ENCODE measurements at places on chromosomes 4 and X.

DNA sequence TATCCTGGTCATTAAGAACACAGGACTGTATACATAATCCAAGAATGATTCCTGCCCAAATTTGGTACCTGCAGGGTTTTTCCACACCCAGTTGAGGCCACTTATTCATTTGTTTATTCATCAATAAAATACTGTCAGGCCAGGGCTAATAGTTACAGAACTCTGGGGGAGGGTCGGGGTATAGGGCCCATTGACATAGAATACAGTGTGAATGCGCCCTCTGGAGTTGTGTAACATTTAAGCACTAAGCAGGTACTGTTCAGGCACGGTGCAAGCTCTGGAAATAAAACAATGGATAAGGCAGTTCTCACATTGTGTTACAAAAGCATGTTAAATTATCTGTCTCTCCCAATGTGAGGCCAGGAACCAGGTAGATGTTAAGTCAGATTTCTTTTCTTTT, 30.8 kb upstream of the LRBA start:
- peak; percentile 22 for DNase-seq

DNA sequence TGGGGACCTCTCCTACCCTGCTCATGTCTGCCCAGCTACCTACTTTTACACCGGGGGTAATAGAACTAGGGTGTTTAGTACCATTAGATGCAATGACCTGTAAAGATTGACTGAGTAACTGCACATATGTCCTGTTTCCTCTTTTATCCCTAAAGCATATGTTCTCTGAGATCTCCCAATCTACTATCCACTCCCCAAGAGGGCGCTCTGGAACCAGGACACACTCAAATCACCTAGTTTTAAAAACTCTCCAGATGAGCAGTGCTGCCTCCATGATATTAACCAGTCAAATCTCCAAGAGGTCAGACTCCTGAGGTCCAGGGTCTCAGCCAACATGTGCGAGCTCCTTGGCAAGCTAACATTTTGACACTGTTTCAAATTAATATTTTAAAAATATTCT, 87.0 kb upstream of the TSPAN5 start:
- DNase-seq, result peak; percentile 21

GRCh38 chr4:46979283-46979682, 14.1 kb downstream of the GABRA4 start:
- no peak for DNase-seq

DNA sequence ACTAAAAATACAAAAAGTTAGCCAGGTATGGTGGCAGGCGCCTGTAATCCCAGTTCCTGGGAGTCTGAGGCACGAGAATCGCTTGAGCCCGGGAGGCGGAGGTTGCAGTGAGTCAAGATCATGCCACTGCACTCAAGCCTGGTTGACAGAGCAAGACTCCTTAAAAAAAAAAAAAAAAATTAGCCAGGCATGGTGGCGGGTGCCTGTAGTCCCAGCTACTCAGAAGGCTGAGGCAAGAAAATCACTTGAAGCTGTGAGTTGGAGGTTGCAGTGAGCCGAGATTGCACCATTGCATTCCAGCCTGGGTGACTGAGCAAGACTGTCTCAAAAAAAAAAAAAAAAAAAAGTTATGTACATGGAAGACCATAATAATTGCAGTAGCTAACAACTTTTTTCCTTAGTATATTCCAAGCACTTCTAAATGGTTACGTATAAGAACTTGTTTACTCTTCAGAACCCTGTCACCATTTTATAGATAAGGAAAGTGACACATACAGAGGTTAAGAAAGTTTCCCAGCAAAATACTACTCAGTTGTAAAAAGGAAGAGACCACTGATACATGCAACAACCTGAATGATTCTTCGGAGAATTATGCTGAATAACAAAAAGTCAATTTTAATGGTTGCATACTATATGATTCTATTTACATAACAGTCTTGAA, 24.5 kb downstream of the RUFY3 start:
- no peak for DNase-seq

GRCh38 chrX:133346026-133346425, 69.3 kb downstream of the GPC4 start:
- no peak for DNase-seq

DNA sequence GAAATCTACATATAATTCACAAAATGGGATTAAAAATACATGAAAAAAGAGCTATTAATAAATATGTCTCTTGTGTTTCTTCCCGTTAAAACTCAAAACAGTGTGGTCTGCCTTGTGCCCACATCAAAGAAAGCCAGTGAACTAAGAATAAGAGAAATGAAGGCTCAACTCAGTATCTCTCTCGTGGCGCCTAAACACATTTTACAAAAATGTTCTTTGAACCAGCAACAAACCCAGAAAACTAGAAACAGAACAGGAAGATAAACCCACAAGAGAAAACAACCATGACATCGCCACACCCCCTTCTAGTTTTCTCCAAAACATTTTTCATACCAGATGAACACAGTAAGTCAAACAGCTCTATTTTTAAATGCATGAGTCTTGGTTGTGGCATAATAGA, 130.1 kb downstream of the DCHS2 start:
- no peak for DNase-seq

GRCh38 chr4:123043013-123043412, 120.6 kb upstream of the NUDT6 start:
- DNase-seq, result no peak

DNA sequence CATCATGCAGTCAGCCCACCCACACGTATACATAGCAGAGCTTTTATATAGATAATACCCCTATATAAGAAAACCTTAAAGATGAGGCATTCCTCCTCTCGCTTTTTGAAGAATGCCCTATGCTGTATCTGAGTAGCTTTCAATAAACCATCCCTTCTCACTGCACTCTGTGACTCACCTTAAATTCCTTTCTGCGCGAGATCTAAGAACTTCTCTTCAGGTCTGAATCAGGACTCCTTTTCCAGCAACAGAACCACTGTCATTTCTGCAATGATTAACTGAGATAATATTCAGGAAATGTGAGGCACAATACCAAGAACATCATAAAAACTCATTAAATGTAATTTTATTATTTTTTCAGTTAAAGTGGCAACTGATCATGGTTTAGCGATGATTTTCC, 76.4 kb upstream of the DCLK2 start:
- no peak for DNase-seq

DNA sequence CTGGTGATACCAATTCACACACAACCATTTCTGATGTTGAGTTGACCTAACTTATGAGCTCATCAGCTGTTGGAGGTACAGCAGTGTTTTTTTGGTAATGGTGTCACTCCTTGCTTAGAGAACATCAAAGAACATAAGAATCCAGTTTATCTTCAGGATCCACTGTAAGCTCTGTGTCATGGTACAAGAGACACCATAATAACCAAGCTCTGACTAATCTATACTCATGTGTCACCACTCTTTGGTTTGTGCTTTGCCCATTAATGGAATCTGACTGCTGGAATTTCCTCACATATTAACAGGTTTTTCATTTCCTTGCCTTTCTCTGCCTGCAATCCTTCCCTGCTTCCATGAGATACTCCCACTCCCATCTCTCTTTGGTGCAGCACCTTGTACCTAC, 735.1 kb upstream of the LCORL start:
- no peak for DNase-seq

DNA sequence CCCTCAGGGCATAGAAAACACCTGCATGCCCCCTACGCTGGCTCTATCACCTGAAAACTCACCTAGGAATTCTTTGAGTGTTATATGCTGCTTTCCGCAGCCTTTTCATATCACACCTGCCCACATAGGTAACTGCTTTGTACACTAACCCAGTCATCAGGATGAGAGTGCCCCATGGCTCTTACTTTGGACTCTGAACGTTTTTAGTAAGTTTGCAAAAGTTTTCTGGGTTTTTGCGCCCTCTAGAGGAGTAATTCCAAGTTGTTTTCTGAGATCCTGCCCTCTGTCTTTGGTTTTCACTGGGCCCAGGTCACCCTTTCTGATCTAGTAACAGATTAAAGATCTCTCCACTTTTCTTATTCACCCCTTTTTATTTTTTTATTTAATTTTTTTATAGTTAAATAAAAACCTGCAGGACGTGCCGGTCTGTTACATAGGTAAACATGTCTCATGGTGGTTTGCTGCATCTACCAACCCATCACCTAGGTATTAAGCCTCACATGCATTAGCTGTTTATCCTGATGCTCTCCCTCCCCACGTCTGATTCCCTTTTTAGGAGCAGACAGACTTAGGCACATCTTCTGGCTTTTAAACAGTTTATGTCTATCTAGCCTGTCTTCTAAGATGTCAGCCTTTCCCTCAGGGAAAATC, 139.2 kb downstream of the NWD2 start:
- DNase-seq, result peak; percentile 52

GRCh38 chr4:27000820-27001219, 140.2 kb downstream of the STIM2 start:
- DNase-seq, result no peak

DNA sequence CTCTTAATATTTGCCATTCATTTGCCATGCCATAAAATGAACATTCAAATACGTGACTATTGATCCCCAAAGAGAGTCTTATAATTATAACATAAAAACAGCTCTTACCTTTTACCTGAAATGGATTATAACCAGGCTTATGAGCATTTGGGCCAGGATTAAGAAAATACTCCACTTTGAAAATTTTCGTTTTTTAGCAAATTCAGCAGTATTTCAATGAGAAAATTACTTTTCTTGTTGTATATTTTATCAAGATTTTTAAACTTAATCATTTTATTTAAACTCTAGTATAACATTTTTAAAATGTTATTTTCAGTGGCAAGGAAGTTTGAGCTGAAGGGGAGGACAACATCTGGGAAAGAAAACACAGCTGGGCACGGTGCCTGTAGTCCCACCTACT, 59.0 kb upstream of the RAPGEF2 start:
- DNase-seq, result no peak

- DNase-seq, result no peak
Measured at GRCh38 chr4:12144051-12144450, 715.4 kb upstream of the HS3ST1 start.

GRCh38 chr4:176805155-176805554, 12.4 kb upstream of the VEGFC start:
- DNase-seq, result no peak

GRCh38 chr4:137414802-137415201, 117.5 kb downstream of the PCDH18 start:
- DNase-seq, result no peak

- DNase-seq, result no peak
Measured at GRCh38 chrX:1072637-1073377, 139.6 kb downstream of the CRLF2 start.

- DNase-seq, result no peak
Measured at GRCh38 chr4:121016611-121017010, 55.7 kb downstream of the NDNF start.

GRCh38 chr4:65502131-65502701, 168.1 kb downstream of the EPHA5 start:
- DNase-seq, result no peak

DNA sequence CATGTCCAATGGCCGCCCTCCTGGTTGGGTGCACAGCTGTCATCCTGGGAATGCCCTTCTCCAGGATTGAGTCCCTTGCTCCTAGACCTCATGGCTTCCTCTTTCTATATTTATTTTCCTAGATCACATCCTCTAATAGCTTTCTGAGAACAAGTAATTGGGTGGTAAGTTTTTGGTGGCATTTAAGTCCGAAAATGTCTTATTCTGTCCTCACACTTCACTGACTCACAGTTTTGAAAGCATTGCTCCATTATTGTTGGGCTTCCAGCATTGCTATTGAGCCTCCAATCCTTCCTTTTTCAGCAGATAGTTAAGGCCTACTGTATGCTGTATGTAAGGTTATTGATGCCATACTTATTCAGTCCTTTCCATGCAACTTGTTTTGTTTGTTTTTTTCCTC, 25.9 kb downstream of the PGM2 start:
- DNase-seq, result no peak

- DNase-seq, result peak; percentile 7
Measured at GRCh38 chrX:111168314-111168713, 72.3 kb downstream of the PAK3 start.

DNA sequence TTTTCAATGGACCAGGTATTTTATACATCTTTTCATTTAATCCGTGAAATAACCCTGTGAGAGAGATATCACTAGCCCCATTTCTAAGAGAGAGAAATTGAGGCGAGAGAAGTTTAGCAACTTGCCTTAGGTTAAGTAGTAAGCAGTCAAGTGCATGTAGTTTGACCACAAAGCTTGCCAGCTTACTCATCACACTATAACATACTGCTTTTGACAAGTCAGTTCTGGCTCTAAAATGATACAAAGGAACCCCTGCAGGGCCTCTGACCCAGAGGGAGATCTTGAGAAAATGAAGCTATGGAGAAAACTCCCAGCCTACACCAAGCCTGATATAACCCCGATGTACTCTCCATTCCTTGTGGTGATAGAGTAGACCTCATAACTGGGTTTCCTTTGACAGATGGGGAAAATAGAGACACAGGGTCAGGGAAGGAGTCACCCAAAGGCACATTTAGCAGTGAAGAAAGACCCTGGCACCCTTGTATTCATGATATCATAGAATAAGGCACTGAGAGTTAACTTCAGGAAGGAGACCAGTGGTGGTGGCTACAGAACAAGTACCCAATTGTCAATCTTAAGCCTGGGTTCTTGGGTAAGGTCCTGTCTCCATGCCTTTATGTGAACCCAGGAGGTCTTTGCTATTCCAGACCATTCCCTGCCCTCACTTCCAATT, 60.2 kb upstream of the MSN start:
- no peak for DNase-seq

DNA sequence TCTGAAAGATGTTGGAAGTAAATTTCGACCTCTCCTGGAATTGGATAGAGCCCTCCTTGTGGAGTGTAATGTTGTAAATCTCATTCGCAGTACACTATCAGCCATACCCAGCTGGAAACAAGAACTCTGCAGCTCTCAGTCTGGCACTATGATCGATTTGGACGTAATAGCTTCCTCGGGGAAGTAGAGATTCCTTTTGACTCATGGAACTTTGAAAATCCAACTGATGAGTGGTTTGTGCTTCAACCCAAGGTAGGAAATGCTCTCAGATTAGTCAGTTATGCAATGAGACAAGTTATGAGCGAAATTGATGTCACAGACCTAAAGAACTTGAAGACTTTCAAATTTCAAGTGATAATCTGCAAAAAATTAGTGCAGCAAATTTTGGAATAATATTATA, 103.9 kb downstream of the SYTL5 start:
- DNase-seq, result no peak

DNA sequence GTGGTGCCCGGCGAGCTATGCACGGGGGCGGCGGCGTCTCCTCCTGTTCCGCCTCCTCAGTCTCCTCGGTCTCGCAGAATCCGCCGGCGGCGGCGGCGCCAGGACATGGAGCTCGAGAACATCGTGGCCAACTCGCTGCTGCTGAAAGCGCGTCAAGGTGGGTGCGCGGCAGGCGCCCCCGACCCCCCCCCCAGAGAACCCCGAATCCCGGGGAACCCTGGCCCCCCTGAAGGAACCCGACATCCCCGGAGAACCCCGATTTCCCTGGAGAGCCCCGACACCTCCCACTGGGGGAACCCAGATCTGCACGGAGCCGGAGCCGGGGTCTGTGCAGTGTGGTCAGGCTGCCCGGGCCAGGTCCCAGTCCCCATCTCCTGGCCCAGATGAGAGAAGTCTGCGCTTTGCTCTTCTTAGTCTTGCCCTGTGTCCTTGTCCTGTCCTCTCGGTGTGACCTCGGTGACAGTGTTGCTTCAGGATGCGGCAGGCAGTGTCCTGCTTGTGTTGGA, 648 bp downstream of the GRK4 start:
- DNase-seq, result peak; percentile 53
